ENCODE measurements at places on chromosomes 6 and 20.

- DNase-seq: no peak
Observed at GRCh38 chr6:40727271-40727670, 140.1 kb upstream of the LRFN2 start.

- DNase-seq: peak; percentile 87
Observed at GRCh38 chr20:62875419-62876361, 14.1 kb upstream of the TCFL5 start.

GRCh38 chr6:113591896-113592827 lies 265.0 kb upstream of the MARCKS start:
- DNase-seq: no peak

DNA sequence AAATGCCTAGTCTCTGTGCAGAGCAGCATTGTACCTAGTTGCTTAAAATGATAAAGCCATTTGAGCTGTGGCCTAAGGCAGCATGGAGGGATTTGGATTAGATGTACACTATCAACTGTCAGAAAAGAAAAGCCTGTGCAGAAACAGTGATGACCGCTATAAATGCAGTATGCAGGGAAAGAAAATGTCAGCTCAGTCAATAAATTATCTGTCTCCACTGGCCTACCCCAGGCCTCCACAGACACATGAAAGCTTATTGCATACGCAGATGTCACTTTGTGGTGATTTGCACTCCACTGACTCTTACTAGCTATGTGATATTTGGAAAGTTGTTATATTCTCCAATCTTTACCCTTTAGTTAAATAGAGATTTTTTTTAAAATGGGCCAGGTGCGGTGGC lies 221.9 kb upstream of the OPRM1 start:
- DNase-seq: no peak

GRCh38 chr6:41161851-41162552 lies 914 bp downstream of the TREM2 start:
- DNase-seq: no peak

GRCh38 chr6:127206531-127207095 lies 60.1 kb upstream of the RNF146 start:
- DNase-seq: no peak

- no peak for DNase-seq
Observed at GRCh38 chr6:31905041-31905440, 3.2 kb upstream of the ZBTB12 start.

- no peak for DNase-seq
Observed at GRCh38 chr6:47318236-47318989, 8.7 kb upstream of the TNFRSF21 start.

DNA sequence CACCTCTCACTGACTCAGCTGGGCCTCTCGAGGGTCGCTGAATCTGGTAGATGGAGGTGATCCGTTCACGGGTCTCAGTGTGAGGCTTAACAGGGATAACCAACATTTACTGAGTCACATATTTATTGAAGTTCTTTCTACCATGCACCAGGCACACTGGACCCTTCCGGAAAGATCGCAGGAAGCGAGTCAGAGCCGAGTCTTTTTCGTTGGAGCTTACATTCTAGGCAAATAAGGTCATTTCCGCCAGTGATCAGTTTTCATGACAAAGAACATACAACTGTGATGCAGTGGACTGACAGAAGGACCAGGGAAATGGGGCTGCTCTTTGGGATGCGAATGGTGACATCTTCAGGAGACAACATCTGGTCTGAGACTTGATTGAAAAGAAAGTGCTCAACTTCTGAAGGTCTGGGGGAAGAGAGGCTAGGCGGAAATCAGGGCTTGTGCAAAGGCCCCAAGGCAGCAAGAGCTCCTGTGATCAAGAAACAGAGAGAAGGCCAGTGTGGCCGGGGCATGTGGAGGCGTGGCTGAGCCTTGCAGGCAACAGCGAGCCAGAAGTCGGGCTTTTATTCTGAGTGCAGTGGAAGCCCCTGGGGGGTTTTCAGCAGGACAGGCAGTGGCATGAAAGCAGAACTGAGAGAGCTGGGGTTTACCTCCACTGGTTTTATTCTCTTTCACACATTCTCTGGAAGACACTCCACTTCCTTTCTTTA lies 56.7 kb downstream of the APCDD1L start:
- no peak for DNase-seq

DNA sequence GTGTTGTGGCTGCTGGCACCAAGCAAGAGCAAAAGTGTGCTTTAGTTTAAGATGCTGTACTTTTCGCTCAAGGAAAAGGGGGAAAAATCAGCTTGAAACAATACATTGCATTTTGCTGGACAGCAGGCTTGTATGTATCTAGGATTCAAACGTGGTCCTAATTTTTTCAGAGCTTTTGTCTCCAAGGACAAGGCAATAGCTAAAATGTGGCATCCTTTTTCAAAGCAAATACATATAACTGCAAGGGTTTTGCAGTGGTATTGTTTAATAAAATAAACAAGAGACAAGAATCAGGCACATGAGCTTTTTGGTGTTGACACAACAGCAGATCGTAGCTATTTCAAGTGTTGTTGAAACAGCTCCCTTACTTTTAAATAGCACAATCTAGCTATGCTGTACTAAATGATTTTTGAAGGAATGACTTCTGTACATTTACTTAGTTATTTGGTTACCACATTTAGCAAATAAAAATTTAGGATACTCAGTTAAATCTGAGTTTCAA lies 137.0 kb upstream of the HEY2 start:
- DNase-seq: no peak

- no peak for DNase-seq
Observed at GRCh38 chr6:125658759-125659431, 90.5 kb upstream of the HEY2 start.

DNA sequence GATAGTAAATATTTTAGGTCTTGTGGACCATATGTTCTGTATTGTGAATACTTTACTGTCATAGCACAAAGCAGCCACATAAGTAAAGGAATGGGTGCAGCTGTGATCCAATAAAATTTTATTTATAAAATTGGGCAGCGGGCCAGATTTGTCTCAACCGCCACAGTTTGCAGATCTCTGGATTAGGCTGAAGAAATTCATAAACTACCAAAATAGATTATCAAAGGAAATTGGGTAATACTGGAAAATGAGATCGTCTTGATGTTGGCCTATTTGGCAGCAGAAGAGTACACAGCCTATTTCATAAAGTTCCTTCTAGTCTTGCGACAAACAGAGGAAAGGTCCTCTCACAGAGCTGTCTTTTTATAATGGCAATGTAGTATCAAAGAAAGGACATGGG lies 69.8 kb downstream of the DZANK1 start:
- DNase-seq: no peak

DNA sequence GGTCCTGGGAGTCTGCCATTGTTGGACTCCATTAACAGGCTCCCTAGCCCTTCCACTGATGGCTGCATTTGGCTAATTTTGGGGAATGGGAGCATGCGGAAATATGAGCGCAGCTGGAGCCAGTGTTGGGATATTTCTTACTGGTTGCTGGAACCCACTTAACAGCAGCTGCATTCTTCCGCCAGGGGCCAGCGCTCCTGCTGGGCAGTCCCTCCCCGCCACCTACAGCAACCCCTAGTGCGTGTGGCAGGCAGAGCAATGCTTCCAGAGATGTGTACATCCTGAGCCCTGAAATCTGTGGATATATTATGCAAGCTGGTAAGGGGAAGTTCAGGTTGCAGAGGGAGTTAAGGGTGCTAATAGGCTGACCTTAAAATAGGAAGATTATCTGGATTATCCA lies 16.4 kb downstream of the CST8 start:
- DNase-seq: peak; percentile 84

- DNase-seq: no peak
Observed at GRCh38 chr20:33408313-33408712, 7.0 kb upstream of the CDK5RAP1 start.

DNA sequence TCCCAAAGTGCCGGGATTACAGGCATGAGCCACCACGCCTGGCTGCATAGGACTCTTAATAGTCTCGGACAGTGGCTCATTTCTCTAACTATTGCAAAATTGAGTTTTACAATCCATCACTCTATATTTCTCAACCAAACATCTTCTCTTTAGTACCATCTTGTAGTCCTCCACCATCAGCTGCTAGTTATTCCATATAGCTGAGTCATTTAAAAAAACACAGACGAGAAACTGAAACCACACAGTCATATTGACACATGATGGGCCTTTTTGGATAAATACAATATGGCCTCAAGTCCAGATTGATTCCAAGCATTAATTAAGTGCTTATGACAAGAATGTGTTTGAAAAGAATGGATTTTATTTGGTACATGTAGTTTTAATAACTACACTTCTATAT lies 599.1 kb downstream of the MEI4 start:
- no peak for DNase-seq

DNA sequence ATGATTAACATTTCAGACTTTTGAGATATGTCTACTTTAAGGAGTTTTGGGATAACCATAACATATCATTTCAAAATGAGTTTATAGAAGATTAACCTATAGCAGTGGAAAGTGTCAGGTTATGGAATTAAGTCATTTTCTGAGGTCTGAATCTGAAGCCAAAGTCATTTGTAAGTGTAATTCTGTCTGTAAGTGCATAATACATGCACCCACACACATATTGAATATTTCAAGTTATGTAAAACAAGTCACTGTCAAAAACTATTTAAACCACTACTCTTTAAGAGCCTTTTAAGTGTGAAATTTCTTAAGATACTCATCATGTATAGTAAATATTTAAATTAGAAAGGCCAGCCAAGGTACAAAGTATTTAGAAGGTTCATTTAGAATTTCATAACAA lies 115.8 kb upstream of the HMGCLL1 start:
- DNase-seq: no peak

DNA sequence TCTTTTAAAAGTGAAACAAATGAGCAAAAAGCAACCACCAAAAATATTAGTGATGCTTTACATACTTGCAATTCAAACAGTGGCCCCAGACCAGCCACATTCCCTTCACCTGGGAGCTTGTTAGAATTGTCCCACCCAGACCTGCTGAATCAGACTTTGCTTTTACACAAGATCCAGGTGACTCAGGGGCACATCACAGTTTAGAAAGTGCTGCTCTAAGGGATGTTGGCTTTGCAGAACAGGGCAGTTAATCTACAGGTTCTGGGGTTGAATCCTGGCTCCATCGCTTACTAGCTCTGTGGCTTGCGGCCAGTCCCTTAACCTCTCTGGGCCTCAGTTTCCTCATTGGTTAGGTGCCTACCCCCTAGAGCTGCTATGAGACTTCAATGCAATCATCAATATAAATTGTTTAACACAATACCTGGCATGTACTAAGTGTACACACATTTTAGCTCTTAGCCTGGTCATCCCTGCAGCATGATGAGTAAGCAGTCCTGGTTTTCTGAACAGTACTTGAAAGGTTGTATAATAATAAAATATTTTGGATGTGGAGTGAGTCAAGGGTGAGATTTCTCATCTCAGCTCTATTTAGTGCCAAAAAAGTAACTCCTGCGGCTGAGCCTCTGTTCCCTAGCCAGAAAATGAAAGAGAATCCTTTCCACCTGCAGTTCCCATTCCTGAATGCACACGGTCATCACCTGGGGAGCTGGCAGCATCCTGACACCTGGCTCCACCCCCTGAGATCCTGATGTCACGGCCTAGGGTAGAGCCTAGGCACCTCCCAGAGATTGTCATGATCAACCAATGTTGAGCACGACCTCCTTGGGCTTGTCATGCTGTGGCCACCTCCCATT lies 162.7 kb downstream of the ANKRD60 start:
- no peak for DNase-seq

GRCh38 chr6:24766680-24767462 lies 7.9 kb upstream of the GMNN start:
- DNase-seq: no peak

DNA sequence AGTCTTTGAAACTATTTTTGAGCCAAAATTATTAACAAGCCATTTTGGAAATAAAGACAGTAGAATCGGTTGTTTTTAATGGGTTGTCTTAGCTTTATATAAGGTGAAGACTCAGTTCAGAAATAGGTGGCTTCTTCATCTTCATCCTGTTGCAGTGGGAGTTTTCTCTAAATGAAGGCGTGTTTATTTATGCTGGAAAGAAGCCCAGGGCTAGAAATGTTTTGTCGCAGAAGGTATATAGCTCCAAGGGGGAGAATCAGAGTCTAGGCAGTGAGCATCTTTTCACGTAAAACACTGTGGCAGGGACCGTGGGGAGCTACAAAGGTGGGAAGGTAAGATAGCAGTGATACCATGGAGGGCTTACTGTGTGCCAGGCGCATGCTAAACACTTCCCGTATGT lies 34.3 kb downstream of the FARS2 start:
- no peak for DNase-seq

- no peak for DNase-seq
Observed at GRCh38 chr20:21528870-21529269, 15.0 kb upstream of the NKX2-2 start.

- DNase-seq: no peak
Observed at GRCh38 chr6:109678240-109678639, 12.8 kb downstream of the AK9 start.

DNA sequence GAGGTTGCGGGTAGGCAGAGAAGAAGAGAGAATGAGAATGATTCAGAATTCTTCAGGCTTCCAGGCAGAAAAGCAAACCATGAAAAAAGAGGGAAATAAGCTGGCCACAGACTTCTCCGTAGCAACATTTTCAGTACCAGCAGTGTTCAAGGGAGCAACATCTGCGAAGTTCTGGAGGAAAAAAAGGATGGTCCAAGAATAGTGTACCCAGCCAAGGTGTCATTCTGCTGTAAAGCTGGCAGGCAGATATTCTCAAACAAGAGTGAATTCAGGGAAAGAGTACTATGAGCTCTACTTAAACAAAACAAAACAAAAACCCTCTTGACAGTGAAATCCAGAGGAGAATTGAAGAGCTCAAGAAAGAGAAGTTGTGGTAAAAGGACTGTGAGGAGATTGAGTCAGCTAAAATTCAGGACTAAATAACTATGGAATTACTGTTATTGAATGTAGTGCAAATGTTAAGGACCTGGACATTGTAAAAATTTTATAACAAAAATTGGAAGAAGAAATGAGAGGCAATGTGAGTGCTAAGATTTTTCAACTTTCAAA lies 86.5 kb downstream of the ATRN start:
- no peak for DNase-seq

GRCh38 chr20:19940988-19941460 lies 76.1 kb upstream of the NAA20 start:
- DNase-seq: no peak

- no peak for DNase-seq
Observed at GRCh38 chr20:32453467-32454163, 95.5 kb downstream of the ASXL1 start.

DNA sequence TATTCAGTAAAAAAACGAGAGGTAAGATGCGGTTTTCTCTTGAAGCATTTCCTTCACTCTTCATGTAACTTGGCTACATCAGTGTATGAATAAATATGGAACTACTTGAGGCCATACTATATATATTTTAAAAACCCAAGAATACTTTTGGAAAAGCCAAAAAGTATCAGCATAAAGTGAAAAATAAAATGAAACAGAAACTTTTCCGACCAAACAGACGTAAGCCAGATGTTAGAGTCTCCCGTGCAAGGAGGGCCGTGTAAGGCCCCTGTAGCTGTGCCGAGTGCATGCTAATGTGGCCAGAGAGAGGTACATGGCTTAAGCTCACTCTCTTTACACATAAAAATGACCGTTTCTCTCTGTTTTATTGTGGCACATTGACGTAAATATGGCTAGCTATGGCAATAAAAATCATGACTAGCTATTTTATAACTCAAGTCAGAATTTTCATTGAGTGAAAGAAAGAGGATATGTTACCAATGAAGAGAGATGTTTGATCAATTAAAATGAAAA lies 140.1 kb upstream of the GMDS start:
- DNase-seq: no peak

Measured in WERI-Rb-1 (cell line).